T47D (cell line): ENCODE measurements at places on chromosomes 3 and 15.

- DNase-seq = no peak
These were observed 170.4 kb downstream of the ZMAT3 start for GRCh38 chr3:178901204-178901603.

DNA sequence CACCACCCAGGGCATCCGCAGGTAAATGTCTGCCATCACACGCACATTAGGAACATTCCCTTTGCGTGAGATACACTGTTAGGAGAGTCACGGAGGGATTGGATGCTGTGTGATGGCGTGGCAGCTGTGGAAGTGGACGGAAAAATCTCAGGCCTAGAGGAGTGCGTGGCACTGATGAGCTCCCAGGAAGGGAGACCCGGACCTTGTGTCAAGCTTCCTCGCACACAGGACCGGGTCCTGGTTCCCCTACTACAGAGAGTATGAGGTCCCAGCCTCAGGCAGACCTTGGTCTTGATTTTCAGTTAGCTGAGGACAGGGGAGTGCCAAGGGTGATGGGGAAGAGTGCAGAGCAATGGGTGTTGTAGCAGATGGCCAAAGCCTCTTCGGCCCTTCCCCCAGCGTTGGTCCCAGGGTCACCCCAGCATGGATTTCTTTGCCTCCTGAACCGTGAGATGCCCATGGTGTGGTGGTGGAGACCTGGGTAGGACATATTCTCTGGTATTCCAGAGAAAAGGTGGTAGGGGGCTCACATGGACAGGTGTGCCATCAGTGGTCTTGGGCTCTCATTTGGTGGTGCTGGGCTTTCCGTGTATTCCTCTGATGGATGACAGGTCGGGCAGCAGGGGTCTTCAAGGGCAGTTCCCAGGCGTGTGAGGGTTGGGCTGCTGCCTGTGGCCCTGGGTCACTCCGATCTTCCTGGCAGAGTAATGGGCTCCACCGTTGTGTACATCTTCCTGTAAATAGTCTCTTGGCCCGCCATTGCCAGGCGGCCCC is 105.1 kb downstream of the SNRPN start:
- no peak for DNase-seq

DNA sequence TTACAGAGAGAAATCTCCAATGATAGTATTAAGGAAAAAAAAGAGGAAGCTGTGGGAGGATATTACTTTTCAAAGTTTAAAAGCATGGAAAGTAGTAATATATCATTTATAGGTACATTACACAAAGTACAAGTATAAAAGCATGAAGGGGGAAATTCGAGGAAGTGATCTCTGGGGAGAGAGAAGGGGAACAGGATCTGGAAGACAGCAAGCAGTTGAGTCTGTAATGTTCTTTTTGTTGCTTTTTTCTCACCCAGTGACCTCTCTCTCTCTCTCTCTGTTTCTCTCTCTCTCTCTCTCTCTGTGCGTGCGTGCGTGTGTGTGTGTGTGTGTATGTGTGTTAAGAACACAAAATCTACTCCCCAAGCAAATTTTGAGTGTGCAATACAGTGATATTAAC is 10.2 kb downstream of the C3orf20 start:
- DNase-seq = no peak

DNA sequence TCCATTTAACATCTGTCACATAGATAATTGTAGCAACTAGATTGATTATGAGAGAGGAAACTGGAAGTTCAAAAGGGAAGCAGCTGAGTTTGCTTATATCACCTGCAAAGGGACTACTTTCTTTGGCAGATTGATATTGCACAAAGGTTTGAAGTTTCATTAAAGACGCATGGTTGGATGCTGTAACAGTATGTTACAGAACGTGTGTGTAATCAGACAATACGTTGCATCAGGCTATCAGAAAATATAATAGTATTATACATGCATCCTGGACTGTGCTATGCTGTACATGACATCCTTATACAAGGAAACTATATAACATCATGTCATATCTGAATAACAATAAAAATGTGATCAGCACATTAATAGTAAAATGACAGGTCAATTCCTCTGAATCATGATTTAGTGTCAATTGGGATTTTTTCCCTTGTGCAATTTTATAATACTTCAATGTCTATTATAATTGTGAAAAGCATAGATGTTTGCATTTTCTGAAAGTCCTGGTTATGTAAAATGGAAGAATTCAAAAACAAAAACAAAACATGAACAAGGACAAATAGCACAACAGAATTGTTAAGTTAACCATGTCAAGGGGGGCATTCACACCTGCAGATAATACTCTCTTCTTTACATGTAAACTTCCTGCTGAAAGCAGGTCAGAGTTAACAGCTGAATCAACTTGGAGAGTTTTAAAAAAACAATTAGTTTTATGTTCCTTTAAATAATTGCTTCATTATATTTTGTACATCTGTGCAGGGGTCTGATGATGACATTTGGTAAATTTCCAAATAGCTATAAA is 283.2 kb upstream of the KCNH8 start:
- no peak for DNase-seq

GRCh38 chr3:16940769-16941700 is 56.3 kb downstream of the PLCL2 start:
- DNase-seq = no peak
